Caudate nucleus (tissue), 63 donors: ENCODE measurements at places on chromosomes 6 and 20.

GRCh38 chr6:44837255-44837654, 449.7 kb downstream of the CDC5L start:
- DNase-seq, result no peak

DNA sequence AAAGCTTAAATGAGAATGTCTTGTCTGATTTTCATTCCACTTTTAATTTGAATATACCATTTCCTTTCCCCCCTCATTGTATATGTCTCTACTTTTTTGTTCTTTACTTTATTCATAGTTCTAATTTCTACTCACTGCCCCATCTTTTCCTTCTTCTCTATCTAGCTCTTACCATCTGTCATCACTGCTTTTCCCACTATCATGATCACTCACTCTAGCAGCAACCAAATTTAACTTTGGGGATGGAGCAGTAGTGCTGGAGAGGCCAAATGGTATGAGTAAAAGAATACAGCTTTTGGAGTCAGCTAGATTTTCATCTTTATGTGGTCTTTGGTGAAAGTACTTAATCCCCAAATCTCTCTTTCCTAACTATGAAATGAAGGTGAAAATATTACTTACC, 25.5 kb downstream of the QKI start:
- DNase-seq, result no peak

DNA sequence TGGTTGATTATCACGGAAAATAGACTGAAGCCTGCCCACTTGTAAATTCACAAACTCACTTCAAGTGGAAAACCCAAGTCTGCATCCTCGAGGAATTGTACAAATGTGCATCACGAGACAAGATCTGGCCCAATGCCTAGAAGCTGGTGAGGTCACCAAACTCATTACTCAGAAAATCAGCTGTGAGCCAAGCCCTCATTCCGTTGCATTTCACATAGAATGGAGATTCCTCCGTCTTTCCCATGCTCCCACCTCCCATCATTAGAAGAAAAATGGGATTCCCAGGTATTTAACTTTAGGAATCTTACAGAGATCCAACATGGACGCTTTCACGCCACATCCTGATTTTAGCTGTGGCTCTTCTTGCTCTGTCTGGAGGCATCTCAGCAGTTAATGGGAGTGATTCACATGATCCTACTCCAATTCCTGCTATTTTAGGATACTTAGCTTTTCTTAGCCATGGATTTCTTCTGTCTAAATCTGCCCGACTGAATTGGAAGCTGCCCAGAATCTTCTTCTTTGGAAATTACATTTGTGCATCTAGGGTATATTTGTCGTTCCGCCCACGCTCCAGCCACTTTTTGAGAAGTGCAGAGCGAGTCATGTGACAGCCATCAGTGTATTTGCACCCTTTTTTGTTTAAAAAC, 68.7 kb upstream of the STMND1 start:
- peak; percentile 72 for DNase-seq

DNA sequence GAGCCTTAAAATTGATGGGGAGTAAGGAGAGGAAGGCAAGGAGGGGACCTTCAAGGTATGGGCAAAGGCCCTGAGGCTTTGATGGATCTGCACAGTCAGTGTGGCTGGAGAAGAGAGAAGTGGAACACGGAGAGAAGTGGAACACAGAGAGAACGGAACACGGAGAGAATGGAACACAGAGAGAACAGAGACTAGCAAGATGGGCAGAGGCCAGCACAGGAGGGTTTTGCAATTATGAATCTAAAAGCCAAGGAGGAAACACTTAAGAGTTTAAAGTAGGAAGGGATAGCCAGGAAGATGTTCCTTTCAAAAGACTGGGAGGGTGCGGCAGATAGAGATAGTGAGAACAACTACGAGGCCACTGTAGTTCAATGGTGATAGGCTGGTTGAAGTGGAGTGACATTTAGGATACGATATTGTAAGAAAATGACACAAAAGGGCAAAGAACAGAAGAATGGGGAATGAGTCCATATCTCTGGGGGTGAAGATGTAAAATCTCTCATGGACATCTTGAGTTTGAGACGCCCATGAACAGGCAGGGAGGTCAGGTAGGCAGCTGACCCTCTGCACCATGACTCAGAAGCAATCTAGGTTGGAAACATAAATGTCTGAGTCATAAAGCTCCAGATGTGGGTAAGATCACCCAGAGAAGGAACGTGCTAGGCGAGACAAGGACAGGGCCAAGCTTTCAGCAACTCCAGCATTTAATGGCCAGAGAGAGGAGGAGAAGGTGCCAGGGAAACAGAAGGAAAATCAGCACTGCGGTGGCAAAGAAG, 25.4 kb downstream of the ZMYND8 start:
- no peak for DNase-seq

GRCh38 chr6:27901801-27902200, 10.4 kb downstream of the OR2B2 start:
- no peak for DNase-seq

- no peak for DNase-seq
Measured at GRCh38 chr6:140269591-140270165, 895.2 kb upstream of the CITED2 start.
